ENCODE measurements at places on chromosomes 3 and 15.

- no peak for DNase-seq
These were observed 93.1 kb upstream of the SLC6A11 start for GRCh38 chr3:10722911-10723310.

DNA sequence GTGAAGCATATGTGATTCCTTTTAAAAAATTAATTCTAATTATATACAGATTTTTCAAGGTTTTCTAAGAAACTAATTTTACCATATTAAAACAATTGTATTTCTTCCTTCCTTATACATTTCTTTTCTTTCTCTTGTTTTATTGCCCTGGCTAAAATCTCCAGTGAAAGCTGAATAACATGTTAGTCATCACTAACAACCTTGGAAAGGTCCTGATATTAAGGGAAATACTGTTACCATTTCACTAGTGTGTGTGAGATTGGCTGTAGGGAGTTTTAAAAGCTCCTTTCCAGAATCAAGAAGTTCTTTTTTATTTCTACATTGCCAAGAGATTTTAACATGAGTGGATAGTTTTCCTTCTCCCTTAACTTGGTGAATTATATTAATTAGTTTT, 229.7 kb upstream of the EIF1B start:
- peak; percentile 66 for DNase-seq

- DNase-seq = no peak
These were observed 168.1 kb downstream of the VPS13C start for GRCh38 chr15:61892140-61892539.

GRCh38 chr15:86488046-86488445, 408.4 kb downstream of the AGBL1 start:
- no peak for DNase-seq

DNA sequence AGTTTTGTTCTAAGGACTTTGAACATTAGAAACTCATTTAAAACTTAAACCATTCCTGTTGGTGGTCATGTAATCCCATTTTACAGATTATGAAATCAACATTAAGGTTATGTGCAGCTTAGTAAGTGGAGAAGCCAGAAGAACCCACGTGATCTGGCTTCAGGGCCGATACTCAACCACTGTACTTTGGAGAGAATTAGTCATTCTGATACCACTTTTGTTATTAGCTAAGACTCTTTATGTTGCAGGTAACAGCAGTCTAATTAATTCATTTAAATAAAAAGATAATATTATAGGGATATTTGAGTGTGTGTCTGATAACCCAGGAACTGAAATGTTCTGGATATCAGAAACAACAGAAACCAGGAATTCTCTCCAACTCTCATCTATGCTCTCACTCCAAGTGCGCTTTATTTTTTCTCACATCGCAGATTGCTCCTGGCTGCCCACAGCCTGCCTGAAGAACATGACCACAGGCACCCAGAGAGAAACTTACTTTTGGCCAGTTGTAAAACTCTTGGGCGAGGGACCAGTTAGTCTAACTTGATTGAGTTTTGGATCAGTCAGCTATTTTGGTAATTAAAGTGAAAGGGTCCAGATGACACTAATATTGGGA, 25.2 kb downstream of the UBE2E1 start:
- no peak for DNase-seq

GRCh38 chr15:58201516-58201915, 63.3 kb downstream of the AQP9 start:
- peak; percentile 46 for DNase-seq

- no peak for DNase-seq
These were observed 95.4 kb downstream of the PCSK6 start for GRCh38 chr15:101394056-101394630.

DNA sequence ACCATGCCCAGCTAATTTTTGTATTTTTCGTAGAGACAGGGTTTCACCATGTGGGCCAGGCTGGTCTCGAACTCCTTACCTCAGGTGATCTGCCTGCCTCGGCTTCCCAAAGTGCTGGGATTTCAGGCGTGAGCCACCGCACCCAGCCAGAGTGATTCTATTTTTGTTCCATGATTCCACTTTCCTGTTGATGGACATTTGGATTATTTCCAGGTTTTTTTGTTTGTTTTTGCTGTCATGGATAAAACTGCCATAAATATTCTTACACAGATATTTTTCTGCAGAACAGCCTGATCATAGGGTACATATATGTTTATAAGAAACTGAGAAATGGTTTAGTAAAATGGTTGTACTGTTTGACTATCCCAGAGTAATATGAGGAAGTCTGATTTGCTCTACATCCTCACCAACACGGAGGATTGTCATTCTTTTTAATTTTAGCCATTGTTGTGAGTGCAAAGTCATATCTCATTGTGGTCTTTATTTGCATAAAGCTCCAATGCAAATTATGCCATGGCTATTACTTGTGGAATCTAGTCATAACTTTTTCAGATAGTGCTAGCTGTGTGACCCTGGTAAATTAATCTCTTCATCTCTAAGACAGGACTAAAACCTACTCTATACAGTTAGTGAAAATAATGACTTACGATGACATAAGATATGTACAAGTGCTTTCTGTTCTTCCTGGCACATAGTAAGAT, 42.7 kb downstream of the MAP6D1 start:
- DNase-seq = no peak

- DNase-seq = peak; percentile 18
These were observed 160.7 kb downstream of the SQOR start for GRCh38 chr15:45795440-45796069.

- DNase-seq = no peak
These were observed 384.0 kb upstream of the KCNMB2 start for GRCh38 chr3:178152031-178152806.

GRCh38 chr15:61146931-61147230, 82.2 kb downstream of the RORA start:
- no peak for DNase-seq

GRCh38 chr3:59320080-59320479, 270.3 kb upstream of the CFAP20DC start:
- DNase-seq = no peak

GRCh38 chr3:192082730-192083660, 622.0 kb downstream of the PYDC2 start:
- no peak for DNase-seq

DNA sequence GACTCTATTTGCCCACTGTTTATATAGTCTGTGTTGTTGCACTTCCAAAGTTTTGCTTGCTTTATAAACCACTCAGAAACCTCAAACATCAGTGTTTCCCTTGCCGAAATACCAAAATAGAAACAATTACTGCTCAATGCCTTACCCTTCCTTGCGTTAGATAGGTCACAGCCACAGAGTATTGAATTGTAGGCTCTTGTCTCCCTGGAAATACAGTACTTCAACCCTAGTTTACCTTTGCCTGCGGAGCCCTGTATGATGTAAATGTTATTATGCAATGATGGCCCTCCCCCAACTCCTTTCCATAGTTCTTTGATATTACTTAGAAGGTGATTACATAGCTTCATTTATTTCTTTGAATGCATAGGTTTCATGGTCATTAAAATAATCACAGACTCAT, 44.2 kb downstream of the SOX2 start:
- no peak for DNase-seq

GRCh38 chr3:112132975-112133448, at the start of gene GCSAM:
TSS of gene GCSAM (minus strand) at chr3:112133248. CDS start at chr3:112133120, 128 bp downstream.
- DNase-seq = no peak

DNA sequence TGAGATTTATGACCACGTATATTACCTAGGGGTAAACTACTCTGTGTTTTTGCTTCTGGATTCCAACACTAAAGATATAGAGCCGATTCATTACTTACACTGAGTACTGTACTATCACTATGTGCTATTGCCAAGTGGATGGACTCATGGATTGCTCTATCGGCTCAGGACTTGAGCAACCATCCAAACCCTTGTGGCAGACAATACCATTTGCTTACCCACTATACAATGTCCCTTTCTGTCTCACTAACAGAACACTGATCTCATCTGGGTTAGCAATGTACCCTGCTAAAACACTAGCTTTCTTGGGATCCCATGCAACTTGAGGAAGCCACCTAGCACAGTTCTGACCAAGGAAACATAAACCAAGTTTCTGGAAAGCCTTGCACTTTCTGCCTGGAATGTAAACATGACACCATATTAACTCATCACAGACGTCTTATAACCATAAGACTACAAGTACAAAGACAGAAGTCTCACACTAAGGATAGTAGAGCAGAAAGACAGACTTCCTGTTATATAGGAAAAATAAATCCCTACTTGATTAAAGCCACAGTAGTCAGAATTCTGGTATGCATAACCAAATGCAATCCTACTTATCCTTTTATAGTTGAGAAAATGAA, 38.6 kb downstream of the HACD2 start:
- DNase-seq = peak; percentile 81

DNA sequence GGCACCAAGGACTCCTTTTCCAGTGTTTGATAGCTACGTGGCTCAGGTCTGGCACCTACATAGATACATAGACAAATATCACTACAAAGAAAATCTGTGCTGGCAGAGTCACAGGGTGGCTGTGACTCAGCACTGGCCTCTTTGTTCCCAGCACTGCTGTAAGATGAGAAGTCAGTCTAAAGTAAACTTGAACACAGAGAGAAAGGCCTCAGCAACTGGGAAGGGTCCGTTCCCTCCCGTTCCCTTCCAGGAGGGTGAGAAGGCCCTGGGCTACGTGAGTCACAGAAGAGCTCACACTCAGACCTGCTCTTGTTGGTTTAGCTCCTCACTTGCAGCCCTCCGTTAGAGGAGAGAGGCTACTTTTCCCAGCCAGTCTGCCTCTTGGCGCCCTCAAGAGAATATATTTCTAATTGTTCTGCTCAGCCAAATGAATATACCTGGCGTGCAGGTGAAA, 23.1 kb downstream of the ANXA2 start:
- DNase-seq = peak; percentile 99

GRCh38 chr15:101620671-101621070, 31.5 kb downstream of the TM2D3 start:
- peak; percentile 15 for DNase-seq

- no peak for DNase-seq
These were observed 6.1 kb downstream of the SCAP start for GRCh38 chr3:47469616-47470015.

- DNase-seq = no peak
These were observed 62.7 kb downstream of the PDIA5 start for GRCh38 chr3:123129532-123129931.

DNA sequence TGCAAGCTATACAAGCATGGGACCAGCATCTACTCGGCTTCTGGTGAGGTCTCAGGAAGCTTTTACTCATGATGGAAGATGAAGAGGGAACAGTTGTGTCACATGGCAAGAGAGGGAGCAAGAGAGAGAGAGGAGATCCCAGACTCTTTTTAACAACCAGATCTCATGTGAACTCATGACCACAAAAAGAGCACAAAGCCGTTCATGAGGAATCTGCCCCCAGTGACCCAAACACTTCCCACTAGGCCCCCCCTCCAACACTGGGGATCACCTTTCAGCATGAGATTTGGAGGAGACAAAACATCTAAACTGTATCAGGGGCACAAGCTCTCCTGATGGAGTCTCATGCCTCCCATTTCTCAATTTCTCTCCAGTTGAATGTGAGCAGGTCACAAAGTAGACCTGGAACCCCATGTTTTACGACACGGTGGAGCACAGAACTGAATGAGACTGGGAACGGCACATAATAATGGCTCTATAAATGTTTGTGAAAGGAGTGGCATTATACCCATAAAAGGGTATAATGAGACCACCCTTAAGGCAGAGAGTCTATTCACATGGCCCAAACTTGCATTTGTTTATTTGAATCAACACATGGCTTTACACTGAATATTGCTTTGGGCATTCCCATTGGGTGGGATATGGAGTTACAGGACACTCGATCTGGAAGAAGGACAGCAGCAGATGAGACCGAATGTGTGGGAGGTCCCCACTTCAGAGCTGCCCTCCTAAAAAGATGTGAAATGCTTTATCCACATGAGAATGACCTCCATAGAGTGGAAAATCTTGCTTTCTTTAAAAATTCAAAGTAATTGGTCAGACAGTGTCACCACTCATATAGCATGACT, 38.8 kb downstream of the IL16 start:
- no peak for DNase-seq

- DNase-seq = no peak
These were observed 45.3 kb upstream of the KY start for GRCh38 chr3:134696155-134696554.

GRCh38 chr15:38474155-38474757, 20.3 kb downstream of the FAM98B start:
- DNase-seq = peak; percentile 74

DNA sequence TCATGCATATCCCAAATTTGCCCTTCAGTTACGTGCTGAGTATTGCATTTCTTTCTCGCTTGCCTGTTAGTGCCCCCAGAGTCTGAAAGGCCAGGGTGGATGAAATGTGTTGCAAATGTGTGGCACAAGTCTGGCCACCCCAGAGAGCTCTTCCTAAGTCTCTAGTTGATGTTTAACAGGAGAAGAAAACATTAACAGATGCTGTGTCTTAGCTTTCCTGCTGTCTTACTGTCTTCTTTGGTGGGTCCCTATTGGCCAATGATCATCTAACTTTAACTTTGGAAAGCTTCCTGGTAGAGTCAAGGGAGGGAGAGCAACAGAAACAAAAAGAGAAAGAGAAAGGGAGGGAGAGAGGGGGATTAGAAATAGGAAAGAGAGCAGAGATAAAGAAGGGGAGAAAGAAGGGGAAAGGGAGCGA, 76.7 kb upstream of the P3H2 start:
- no peak for DNase-seq

DNA sequence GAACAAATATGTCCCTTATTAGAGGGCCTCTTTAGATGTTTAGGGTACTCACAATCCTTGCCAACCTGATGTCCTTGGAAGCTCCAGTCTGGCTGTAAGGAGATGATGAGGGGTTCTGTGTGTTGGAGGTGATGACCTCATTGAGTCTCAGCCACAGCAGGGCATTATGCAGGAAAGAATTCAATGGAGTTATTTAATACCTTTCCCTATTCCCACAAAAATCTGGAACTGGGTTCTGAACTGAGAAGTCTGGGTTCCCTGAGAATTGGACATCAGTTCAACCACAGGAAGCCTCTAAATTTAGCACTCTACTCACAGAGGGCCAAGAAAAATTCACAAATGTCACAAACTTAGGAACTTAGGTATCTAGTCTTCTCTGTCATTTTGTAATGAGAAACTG, 36.9 kb downstream of the SLC35A5 start:
- DNase-seq = no peak

DNA sequence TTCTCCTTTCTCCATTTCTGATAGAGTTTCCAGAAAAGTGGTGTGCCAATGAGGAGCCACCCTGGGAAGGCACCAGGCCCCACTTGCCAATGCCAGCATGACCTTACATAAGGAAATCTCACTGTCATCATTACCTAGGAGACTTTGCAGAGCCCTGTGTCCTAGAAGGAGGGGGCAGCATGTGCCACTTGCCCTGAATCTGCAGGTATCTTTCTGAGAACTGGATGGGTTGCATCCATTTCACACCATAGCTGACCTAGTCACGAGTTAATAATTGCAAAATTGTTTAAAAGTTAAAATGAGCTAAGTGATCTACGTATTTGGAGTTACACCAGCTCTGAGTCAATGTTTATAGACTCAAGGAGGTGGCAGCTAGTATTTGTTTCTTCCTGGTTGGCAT, 14.3 kb downstream of the CA12 start:
- DNase-seq = no peak

- DNase-seq = peak; percentile 70
These were observed 1029.8 kb downstream of the ROBO1 start for GRCh38 chr3:78737988-78738387.

DNA sequence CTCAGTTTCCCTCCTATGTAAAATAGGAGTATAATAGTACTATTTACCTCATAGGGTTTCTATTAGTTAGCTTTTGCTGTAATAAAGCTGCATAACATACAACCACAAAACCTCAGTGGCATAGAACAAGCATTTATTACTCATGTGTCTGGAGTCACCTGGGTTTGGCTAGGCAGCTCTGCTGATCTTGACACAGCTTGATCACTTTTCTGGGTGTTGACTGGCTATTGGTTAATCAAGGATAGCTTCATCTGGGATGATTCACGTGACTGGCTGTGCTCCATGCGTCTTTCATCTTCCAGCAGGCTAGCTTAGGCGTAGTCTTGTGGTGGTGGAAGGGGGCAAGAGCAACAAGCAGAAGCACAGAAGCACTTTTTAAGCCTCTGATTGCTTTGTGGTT, 112.6 kb downstream of the SQOR start:
- no peak for DNase-seq

Data from fibroblast of skin of back (primary cell).